ENCODE measurements at places on chromosomes 16 and 17.

- DNase-seq, result no peak
These were observed 247.0 kb upstream of the MAF start for GRCh38 chr16:79847569-79847968.

GRCh38 chr16:83955218-83956130, 2.4 kb downstream of the OSGIN1 start:
- DNase-seq, result no peak

DNA sequence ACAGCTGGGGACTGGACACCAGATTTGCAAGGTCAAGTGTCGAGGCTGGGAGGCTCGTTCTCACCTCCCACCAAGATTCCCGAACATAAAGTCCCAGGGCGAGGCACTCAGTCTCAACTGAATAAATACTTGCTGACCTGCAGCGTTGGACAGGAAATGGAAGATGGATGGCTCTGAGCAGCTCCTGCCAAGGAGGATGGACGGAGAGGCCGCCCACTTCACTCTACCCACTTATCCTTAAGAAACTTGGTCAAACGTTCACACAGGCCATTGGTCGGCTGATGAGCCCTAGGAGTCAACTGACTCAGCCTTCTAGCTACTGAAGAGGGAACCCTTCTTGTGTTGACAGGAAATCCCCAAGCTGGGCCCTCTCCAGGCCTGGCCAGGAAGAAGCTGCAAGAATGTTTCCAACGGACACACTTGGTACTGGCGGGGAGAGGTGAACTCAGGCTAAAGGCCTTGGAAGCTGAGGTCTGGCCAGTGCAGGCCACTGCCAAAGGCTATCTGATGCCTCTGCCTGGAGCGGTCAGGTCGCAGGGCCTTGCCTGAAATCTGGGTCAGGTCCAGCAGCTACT, 50.0 kb downstream of the VAC14 start:
- no peak for DNase-seq

DNA sequence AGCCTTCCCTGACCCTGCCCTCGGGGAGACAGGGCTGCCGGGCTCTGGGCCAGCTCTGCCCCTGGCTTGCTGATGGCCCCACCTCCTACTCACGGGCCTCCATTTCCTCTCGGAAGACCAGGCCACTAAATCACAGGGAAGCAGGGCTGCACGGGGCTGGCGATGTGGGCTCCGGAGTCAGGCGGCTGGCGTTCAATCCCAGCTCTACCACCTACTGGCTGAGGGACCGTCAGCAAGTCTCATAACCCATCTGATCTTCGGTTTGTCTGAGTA, 113.4 kb downstream of the AMFR start:
- DNase-seq, result no peak

DNA sequence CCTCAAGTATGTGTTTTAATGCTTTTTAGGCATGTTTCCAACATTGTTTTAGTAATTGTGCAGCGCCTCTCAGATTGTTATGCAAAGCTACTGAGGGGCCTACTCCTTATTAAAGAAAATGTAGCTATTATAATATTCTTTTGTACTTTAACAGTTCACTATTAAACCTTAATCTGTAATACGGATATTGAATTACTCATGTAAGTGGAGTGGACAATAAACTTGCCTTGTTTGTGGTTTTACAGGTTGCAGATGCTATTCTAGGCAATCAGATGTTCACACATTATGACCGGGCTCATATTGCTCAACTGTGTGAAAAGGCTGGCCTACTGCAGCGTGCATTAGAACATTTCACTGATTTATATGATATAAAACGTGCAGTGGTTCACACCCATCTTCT, 41.0 kb downstream of the PTRH2 start:
- DNase-seq, result no peak

- no peak for DNase-seq
These were observed 12.7 kb upstream of the PABPN1L start for GRCh38 chr16:88878967-88879787.

DNA sequence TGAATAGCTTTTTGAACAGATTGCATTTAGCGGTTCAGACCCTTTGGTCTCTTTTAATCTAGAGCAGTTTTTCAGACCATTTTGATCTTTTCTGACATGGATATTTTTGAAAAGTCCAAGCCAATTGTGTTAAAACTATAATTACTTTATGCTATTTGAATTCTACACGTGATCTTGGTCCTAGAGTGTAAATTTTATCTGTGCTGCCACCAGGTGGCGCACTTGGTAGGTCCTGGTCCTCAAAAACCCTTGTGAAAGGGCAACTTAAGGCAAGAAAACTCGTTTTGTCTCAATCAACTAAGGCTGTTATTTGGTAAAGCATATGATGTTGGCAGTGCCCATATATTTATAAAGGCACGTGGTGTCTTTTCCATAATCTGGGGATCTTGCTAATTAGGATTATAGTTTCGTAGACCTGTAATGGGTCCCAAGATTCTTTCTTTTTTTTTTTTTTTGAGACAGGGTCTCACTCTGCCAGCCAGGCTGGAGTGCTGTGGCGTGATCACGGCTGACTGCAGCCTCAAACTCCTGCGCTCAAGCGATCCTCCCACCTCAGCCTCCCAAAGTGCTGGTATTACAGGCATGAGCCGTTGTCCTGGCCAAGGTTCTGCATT, 43.9 kb upstream of the TEX2 start:
- DNase-seq, result no peak

- DNase-seq, result no peak
These were observed 547 bp upstream of the ZNF48 start for GRCh38 chr16:30394592-30395154.

DNA sequence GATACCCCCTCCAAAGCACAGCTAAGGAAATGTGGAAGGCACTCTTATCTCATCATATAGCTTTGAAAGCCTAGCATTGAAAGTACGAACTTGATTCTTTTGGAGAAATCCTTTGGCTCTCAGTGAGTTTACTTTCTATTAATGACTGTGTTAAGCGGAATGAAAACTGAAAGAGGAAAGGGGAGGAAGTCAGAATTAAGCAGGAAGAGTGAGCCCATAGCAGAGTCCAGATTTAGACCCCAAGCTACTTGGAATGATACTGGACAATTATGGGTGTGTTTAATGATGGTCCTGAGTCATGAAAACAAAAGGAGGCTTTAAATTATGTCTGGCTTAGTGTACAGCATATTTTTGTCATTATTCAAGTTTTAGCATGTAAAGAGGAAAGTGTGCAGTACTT, 42.2 kb downstream of the TENT4B start:
- DNase-seq, result no peak
